ENCODE measurements at places on chromosomes 3 and 15.

DNA sequence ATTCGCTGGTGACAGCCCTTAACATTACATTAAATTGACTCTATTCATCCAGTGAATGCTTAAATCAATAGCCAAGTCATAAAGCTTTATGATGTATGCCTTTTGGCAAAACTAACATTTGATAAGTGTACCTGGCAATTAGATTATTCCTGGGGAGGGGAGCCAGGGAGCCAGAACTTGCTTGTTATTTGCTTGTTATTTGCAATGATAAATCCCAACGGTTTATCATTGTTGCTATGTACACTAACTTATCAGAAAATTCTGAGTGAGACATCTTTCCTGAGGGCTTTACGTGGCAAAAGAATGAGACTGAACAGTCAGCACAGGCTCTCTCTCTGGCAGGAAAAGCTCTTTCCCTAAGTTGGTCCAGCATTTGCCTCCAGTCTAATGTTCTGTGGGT is 35.8 kb upstream of the FBN1 start:
- DNase-seq: no peak

DNA sequence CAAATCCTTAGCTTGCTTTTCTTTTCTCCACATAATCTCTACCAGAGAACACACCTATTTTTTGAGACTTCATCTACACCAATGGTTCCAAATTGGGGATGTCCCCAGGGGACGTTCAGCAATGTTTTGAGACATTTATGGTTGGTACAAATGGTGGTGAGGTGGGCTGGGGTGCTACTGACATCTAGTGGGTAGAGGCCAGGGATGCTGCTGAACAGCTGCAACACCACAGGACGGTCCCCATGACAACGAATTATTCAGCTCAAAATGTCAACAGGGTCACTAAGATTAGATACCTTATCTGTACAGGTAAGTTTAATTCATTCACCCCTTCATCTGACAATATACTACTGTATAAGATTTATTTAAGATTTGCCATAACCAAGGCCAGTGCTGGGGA is 14.4 kb downstream of the GK5 start:
- peak; percentile 11 for DNase-seq

- DNase-seq: no peak
Observed at GRCh38 chr3:50423543-50423942, 64.2 kb upstream of the TMEM115 start.

DNA sequence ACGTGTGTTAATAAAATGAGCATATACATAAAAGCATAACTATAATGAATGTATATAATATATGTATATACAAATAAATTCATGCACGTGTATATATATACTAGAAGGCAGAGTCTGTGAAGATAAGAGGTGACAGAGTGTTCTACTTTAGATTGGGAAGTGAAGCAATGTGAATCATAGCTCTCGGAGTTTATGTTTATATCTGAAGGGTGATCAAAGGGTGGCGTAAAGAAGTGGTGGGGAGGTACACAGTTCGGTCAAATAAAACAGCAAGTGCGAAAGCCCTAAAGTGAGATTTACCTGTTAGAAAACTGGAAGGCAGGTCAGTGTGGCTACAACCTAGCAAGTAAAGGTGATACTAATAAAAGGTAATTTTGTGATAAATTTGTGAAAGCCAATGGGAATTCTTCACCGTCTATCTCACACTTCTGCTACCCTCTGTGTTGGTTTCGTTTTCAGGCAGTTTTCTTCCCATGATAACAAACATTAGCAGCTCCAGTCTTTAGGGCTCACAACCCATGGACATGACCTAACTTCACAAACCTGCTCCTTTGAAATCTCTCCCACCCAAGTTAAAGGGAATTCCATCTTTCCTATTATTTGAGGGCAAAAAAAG is 46.7 kb upstream of the BCHE start:
- no peak for DNase-seq

DNA sequence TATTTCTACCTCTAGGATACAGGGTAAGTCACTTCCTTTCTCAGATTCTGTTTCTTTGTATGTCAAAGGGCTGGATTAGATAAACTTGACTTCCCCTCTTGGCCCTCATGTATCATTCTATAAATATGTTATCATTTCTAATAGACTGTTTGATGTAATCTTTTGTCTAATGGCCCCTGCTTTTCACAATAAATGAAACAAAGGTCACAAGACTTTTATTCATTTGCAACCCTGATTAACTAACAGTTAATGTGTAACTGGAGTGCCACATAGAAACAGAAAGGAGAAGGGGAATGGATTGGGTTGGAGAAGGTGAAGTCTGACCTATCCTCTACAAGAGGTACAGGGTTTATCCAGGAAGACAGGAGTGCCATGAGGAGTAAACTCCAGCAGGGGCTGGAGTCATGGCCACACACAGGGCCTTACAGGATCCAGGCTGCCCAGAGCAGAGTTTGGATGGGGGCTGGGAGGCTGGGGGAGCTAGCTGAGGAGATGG is 8.0 kb upstream of the B3GNT5 start:
- no peak for DNase-seq

DNA sequence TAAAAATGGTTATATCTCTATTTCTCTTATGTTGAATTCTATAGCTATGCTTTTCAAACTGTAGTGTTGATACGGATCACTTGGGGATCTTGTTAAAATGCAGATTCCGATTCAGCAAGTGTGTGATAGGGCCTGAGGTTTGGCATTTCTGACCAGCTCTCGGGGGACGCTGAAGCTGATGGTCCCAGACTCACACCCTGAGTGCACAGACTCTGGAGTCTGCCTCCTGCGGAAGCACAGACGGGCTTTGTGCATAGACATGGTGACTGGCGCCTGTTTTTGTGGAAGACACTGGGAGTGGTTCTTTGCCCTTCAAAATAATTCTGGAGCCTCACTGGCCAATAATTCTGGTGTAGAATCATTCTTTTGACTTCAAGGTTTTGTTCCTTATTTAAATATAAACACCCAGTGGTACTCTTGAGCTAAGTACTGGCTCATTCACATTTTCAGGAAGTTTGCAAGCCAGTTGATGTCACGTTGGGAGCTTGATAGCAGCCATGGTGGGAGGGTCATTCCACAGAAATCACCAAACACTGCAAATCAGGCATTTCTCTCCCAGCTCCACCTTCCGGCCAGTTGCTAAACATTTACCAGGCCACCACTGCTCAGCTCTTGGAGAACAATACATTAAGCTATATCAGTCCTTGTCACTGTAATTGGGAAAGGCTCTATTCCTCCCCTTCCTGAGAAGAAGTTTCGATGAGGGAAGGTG is 19.2 kb downstream of the CLDN11 start:
- no peak for DNase-seq

All from cerebellar cortex (tissue), 1 donor.